ENCODE measurements at places on chromosomes 4 and X.

GRCh38 chr4:3834663-3835521, 68.7 kb downstream of the ADRA2C start:
- DNase-seq, result no peak

- DNase-seq, result no peak
These were observed 82.0 kb upstream of the PITX2 start for GRCh38 chr4:110704748-110705439.

GRCh38 chrX:75596178-75596577, 73.3 kb upstream of the ZDHHC15 start:
- no peak for DNase-seq

- no peak for DNase-seq
These were observed 418.0 kb upstream of the PITX2 start for GRCh38 chr4:111040904-111041303.

GRCh38 chrX:31070057-31070468, 1.8 kb downstream of the FTHL17 start:
- no peak for DNase-seq
